ENCODE measurements at places on chromosomes 2 and 18.

GRCh38 chr2:88659538-88659915 is 31.9 kb upstream of the RPIA start:
- DNase-seq = no peak

- DNase-seq = no peak
These were observed 1.3 kb downstream of the YWHAQ start for GRCh38 chr2:9629222-9630116.

DNA sequence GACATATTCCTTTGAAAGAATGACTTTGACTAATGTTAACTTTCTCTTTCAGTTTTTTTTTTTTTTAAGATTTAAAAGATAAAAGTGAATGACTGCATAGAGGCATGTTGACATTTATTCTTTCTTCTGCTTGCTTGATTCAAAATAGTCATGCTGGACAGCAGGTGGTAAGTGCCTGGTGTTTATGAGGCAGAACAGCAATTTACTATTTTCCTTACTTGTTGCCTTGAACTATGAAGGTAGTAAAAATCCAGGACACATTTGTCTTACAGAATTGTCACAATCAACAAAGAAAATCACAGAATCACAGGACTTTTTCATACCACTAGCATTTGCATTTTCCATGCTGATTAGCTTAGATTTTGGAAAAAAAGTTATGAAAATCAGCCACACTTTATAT is 388.3 kb downstream of the CTNNA2 start:
- DNase-seq = no peak

DNA sequence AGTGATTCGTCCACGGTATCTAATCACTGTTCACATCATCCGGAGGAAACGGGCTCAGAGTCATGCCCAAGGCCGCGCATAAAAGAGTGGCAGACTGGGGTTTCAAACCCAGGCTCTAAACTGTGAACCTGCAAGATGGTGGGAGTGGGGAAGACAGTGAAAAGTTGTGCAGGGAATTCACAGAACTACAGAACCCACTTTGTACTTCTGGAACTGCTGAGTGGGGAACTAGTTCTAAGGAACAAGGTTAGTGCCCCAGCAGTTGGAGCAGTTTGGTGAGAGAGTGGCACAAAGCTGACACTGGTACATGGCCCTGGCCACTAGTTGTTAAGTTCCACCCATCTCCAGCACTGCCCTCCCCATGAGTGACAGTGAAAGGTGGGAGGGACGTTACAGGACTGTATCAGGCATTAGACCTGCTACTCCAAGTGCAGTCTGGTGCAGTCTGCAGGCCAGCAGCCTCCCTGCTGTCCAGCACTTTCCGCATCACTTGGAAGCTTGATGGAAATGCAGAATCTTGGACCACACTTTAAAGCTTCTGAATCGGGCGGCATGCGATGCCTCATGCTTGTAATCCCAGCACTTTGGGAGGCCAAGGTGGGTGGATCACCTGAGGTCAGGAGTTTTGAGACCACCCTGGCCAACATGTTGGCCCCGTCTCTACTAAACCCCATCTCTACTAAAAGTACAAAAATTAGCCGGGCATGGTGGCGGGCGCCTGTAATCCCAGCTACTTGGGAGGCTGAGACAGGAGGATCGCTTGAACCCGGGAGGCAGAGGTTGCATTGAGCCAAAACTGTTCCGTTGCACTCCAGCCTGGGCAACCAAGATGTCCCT is 47.3 kb downstream of the C2orf42 start:
- no peak for DNase-seq

- no peak for DNase-seq
These were observed 546.4 kb upstream of the SOX11 start for GRCh38 chr2:5145801-5146200.

DNA sequence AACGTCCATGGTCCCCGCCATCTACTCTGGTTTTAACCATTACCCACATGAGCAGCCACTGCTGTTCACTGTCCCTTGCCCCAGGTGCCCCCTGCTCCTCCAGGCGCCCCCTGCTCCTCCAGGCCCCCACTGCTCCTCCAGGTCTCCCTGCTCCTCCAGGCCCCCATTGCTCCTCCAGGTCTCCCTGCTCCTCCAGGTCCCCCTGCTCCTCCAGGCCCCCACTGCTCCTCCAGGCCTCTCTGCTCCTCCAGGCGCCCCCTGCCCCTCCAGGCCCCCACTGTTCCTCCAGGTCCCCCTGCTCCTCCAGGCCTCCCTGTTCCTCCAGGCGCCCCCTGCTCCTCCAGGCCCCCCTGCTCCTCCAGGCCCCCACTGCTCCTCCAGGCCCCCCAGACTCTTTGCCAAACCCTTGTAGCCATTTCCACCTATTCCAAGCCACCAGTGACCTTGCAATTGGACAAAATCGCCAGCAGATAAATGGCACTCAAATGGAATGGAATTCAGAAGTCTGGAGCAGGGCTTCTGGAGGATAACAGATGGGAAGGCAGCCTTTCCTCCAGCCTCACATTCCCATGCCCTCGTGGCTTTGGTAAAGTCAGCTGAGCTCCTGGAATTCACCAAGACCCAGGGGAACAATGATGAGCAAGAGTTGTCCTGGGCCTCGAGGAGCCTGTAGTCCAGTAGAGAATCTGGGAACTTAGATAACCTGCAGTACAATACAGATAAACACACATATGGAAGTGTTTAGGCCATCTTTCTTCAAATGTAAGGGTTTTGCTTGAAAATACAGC is 13.3 kb upstream of the RPL31 start:
- no peak for DNase-seq

DNA sequence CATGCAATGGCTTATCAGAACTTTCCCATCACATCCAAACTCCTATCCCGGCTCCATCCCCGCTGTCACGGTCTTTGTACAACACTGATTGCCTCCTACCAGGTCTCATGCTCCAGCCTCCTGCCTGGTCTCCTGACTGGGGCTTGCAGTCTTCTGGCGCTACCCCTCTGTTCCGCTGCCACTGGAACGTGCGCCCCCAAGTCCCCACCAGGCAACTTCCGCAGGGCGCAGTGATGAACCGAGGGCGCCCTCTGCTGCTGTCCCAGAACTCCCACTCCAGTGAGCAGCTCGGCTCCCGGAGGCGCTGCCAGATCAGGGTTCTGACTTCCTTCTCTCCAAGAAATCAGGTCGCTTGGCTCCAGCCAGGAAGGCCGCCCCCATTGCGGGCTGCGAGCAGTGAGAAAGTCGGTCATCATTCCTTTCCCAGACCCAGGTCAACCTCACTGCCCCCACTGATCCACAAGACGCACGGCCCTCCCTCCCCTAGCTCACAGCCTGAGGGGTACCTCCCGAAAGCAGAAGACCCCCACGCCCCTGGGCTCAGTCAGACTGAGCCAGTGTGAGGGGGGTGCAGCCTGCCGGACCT is 43.9 kb upstream of the RAB11FIP5 start:
- DNase-seq = no peak

DNA sequence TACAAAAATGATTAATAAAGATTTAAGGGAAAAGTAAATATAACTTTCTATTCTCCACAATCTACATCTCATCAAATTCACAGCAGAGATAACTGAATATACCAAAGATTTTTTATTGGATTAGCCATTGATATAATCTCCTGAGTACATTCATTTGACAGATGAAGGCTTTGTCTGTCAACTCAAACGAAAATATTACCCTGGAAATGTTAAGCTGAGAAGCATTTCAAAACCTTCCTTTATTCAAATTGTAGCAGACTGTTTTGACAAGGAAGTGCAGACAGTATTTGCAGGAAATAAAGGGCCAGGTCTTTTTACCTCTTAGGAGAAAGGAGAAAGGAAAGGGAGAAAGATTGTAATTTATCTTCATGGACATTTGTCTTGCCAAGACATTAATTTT is 473.5 kb downstream of the TMEM182 start:
- no peak for DNase-seq

All from stimulated activated CD8-positive, alpha-beta memory T cell treated with anti-CD3 and anti-CD28 coated beads, Interleukin-4, amount 100 ng/mL, for 1 hour (primary cell).